Left renal cortex interstitium (tissue), 4 donors: ENCODE measurements at places on chromosomes 2 and 18. TPM values are rescaled to one million over a fixed set of nuclear protein-coding genes. Genes with fewer than 3 reads are reported as not detected.

Gene PROC
- polyA plus RNA-seq: 4.9 TPM

- DNase-seq: no peak
Observed at GRCh38 chr18:2108591-2108990, 462.7 kb downstream of the METTL4 start.

DNA sequence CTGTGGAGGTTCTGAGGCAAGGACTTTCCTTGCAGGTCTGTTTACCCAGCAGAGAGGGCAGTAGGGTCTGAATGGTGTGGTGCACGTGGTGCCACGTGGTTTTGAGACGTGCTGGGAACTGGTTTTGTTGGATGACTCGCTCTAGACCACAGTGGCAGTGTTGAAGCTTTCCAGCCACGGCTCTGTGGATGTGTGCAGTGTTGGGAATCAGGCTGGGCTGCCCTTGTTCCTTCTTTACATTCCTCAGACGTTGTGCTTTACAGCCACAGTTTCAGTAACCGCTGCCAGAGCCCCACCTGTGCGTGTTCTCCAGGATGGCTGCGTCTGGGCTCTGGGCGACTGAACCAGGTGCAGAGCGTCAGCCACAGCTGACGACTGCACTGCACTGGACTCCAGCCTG is 8.2 kb downstream of the CTDP1 start:
- DNase-seq: no peak

GRCh38 chr2:226759768-226760167 is 39.9 kb downstream of the IRS1 start:
- no peak for DNase-seq

- no peak for DNase-seq
Observed at GRCh38 chr18:47284721-47285395, 33.4 kb upstream of the SKOR2 start.

- no peak for DNase-seq
Observed at GRCh38 chr18:23970161-23971096, 44.1 kb upstream of the TTC39C start.

GRCh38 chr18:61734396-61734795 is 158.4 kb downstream of the RNF152 start:
- no peak for DNase-seq

- no peak for DNase-seq
Observed at GRCh38 chr2:37119157-37119556, 34.8 kb downstream of the GPATCH11 start.

DNA sequence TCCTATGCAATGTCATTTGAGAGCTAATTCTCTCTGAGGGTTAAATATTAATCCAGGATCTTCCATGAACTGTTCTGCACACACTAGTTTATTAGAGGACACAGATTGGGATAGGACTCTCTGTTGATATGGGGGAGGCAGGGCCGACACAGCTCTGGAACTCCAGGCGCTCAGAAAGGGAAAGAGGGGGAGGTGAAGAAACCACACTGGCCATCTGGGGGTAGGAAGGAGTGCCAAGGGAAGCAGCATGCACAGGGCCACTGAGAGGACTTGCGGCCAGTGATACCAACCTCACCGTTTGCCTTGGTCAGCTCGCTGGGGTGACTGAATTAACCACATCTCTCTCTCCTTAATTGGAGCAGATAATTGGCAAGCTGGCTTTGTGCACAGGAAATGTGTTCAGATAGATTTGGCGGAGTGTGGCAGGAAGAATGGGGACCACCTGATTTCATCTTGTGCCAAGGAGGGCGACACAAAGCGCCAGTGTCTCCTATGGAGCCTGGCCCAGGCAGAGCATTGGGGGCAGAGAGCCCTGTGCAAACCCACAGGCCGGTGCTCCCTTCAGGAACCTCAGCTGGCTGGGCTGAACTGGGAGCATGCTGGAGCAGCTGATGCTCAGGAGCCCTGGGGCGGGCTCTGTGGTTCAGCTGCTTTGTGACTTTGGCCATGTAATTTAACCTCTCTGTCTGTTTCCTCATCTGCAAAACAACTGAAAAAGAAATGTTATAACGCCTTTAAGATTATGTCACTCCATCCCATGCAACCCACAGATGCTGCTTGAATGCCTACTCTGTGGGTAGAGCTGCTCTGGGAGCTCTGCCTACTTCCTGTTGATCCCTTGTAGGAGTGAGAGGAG is 114.7 kb upstream of the STON1 start:
- DNase-seq: no peak
